CD4-positive, alpha-beta memory T cell (primary cell): ENCODE measurements at places on chromosomes 3 and 15. TPM values are rescaled to one million over a fixed set of nuclear protein-coding genes. Genes with fewer than 3 reads are reported as not detected.

- no peaks in the 10 kb centered on the region for H3K4me1 ChIP-seq
- no peak overlapping the region for H3K4me3 ChIP-seq
- H3K36me3 ChIP-seq = no peaks in the 10 kb centered on the region
- no peak overlapping the region for H3K27ac ChIP-seq
- DNase-seq = no peak
Observed at GRCh38 chr3:178236555-178237277, 299.5 kb upstream of the KCNMB2 start.

DNA sequence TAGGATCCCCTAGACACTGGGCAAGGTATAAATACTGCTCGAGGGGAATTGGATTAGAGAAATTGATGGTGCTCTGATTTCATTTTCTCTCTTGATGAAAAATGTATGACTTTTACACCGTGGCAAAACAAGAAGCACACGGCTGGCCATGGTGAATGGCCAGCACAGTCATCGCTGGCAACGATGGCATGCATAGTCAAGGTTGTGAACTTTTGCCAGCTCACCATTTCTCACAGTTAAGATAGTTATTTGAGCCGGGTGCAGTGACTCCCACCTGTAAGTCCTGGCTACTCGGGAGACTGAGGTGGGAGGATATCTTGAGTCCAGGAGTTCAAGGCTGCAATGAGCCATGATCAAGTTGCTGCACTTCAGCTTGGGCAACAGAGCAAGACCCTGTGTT is 95.4 kb downstream of the HMG20A start:
- no peak for DNase-seq
- no peaks in the 10 kb centered on the region for H3K4me1 ChIP-seq
- no peak overlapping the region for H3K27ac ChIP-seq
- H3K27me3 ChIP-seq = no peaks in the 10 kb centered on the region

- H3K27ac ChIP-seq = no peak overlapping the region
- H3K27me3 ChIP-seq = no peaks in the 10 kb centered on the region
- H3K4me3 ChIP-seq = no peak overlapping the region
- no peaks in the 10 kb centered on the region for H3K36me3 ChIP-seq
Observed at GRCh38 chr3:178545337-178545736, 9.1 kb downstream of the KCNMB2 start.

DNA sequence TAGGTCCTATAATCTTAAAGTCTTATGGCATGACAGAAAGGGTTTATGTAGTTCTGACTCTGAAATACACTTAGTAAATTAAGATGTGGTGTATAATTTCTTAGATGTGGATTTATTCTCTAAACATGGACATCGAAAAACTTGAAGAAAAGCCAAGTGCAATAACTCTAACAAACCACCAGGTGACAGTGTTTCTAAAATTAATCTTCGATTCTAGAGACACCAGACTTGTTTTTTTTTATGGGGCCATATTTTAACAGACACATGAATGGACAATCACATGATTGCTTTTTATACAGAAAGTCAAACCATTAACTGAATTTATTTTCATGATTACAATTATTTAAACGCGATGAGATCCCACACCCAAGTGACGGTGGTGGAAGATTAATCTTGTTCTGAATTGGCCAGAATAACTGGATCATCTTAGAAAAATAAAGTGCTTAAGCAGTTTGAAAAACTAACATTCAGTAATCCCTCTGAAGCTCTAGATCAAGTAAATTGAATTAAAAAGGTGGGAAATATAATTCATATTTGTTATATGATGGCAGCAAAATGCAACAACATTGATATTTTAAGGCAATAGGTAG is 305.1 kb downstream of the LSAMP start:
- no peaks in the 10 kb centered on the region for H3K36me3 ChIP-seq
- no peak overlapping the region for H3K27ac ChIP-seq
- DNase-seq = no peak
- no peaks in the 10 kb centered on the region for H3K4me1 ChIP-seq

DNA sequence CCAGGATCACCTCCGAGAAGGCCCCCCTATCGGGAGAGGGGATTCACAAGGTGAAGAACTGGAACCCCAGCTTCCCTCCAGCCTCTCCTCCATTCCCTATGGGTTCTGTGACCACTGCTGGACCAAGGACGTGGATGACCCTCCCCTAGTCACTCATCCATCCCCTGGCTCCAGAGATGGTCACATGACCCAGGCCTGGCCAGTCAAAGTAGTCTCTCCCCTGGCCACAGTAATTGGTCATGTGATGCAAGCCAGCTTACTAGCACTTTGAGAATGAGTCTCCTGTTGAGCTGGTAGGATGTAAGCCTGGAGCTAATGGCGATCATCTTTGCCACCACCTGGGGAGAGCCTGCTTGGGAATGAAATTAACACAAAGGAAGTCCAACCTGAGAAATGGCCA is 3.9 kb downstream of the CAMK1 start:
- no peak overlapping the region for H3K27ac ChIP-seq
- H3K36me3 ChIP-seq = no peaks in the 10 kb centered on the region
- no peaks in the 10 kb centered on the region for H3K27me3 ChIP-seq
- DNase-seq = no peak

DNA sequence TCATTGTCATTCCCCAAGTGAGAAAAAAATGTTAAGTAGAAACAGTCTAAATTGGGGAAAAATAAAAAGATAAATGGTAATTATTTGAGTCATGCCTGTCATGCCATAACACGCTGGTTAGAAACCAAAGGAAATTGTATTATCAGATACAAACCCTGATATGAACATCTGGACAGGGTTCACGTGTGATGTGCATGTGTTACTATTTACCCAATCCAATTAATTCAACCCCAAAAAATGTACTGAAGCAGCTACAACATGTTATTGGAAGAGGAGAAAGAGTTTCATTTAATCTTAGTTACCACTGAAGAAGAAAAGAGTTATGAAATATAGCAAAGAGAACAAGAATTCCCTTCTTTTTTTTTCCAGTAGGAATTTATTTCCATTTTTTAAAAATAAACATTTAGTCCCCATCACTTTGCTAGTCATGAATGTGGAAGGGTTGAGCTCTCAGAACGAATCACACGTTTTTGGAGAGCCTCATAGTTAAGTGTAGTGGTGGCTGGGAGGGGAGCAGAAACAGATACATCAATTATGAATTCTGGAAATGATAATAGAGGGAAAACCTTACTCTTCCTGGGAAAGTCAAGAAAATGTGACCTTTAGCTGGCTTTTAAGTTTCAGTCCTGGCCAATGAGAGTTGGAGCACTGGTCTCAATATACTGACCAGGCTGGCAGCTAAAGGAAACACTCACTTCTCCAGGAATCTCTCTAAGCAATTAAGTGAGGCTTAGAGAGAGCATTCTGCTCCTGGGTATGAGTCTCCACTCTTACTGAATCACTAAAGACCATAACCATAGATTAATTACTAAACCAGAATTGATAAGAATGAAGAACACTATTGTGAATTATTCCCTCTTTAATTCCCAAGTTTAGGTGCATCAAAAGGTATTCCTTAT is 796.5 kb downstream of the GRM7 start:
- H3K27ac ChIP-seq = no peak overlapping the region
- no peak for DNase-seq
- H3K36me3 ChIP-seq = no peaks in the 10 kb centered on the region
- no peak overlapping the region for H3K4me3 ChIP-seq
- H3K27me3 ChIP-seq = no peaks in the 10 kb centered on the region
- no peaks in the 10 kb centered on the region for H3K4me1 ChIP-seq

- DNase-seq = peak; percentile 37
- H3K27me3 ChIP-seq = no peaks in the 10 kb centered on the region
- H3K4me1 ChIP-seq = no peaks in the 10 kb centered on the region
- no peaks in the 10 kb centered on the region for H3K36me3 ChIP-seq
- no peak overlapping the region for H3K4me3 ChIP-seq
Observed at GRCh38 chr15:81480645-81481053, 106.6 kb upstream of the TMC3 start.

DNA sequence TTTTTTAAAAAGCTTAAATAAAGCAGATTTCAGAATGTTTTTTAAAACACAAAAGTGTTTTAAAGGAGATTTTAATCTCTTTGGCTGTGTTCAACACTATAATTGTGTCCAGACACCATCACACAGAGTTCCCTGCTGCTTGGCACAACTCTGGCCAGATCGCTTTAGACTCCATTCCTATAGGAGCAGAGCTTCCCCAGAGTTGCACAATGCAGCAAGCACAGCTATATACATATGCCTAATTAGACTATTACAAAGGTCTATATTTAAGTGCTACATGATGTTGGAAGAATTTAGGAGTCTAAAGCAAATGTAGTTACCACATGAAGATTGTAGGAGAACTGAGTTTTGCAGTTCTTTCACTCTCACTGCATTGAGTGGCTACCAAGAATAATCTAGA is 11.2 kb downstream of the SLC9A9 start:
- H3K4me1 ChIP-seq = peaks cover 22% of the 10 kb centered on the region

DNA sequence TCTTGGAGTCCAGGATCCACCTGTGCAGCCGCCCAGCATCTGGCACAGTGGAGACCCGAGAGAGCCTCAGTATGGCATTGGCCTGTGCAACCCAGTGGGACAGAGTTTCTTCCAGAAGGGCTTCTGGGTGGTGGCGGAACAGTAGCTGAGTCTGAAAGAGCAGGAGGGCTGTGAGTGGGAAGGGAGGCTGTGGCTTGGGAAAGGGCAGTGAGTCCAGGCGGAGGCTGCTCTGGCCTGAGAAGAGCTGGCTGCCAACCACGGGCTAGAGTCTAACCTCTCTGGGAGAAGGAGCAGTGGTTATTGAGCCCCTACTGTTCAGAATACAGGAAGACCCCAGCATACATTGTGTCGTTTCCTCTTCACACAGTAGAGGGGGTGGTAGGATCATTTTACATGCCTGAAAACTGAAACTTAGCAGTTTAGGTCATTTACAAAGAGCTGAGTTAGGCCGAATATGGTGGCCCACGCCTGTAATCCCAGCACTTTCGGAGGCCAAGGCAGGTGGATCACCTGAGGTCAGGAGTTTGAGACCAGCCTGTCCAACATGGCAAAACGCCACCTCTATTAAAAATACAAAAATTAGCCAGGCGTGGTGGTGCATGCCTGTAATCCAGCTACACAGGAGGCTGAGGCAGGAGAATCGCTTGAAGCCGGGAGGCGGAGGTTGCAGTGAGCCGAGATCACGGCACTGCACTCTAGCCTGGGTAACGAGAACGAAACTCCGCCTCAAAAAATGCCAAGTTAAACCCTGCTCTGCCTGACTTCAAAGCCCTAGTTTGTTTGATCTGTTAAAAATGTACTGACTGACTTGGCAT is 3.2 kb downstream of the AEN start:
- peak; percentile 78 for DNase-seq
- H3K36me3 ChIP-seq = peaks cover 16% of the 10 kb centered on the region
- no peaks in the 10 kb centered on the region for H3K27me3 ChIP-seq
- H3K4me1 ChIP-seq = peaks cover 80% of the 10 kb centered on the region

DNA sequence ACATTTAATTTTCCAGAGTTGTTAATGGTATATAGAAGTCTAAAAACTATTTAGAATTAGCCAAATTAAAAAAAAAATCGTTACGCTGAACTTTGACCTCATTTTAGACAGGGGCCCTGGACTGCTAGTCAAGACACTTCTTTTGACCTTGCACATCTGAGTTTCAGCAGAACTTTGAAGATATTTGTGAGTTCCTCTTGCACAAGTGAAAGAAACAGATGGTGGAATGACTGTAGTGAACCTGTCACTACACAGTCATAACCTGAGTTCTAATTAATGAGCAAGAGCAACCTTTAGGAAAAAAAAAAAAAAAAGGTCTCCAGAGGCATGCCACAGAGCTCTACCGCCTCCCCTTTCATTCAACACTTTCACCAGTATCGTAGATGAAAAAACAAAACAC is 5.3 kb downstream of the MYO5C start:
- H3K36me3 ChIP-seq = no peaks in the 10 kb centered on the region
- no peak overlapping the region for H3K27ac ChIP-seq
- H3K4me3 ChIP-seq = no peak overlapping the region
- H3K27me3 ChIP-seq = peaks cover 4% of the 10 kb centered on the region
- no peak for DNase-seq
- H3K4me1 ChIP-seq = peaks cover 7% of the 10 kb centered on the region

DNA sequence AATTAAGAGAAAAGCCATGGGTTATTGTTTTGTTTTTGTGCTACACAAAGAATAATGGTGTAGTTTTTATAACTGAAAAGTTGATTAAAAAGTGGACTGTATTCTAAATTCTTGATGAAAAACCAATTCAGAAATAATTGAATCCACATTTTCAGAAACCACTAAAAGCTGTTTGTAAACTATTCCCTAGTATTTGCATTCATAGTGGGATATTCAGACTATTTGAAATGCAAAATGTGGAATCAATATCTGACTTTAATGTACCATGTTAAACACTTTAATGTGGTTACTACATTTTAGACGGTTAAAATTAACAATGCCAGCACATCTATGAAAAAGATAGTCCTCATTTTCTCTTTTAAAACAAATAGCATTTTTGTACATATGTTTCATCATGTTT is 104.6 kb downstream of the ZIC4 start:
- no peak for DNase-seq
- H3K4me3 ChIP-seq = no peak overlapping the region
- no peaks in the 10 kb centered on the region for H3K27me3 ChIP-seq
- H3K4me1 ChIP-seq = no peaks in the 10 kb centered on the region
- H3K36me3 ChIP-seq = no peaks in the 10 kb centered on the region

- H3K27ac ChIP-seq = no peak overlapping the region
- H3K4me3 ChIP-seq = no peak overlapping the region
- H3K36me3 ChIP-seq = no peaks in the 10 kb centered on the region
- peaks cover 4% of the 10 kb centered on the region for H3K4me1 ChIP-seq
- peaks cover 11% of the 10 kb centered on the region for H3K27me3 ChIP-seq
- DNase-seq = peak; percentile 12
Observed at GRCh38 chr15:84079885-84080777, 155.4 kb upstream of the GOLGA6L4 start.

DNA sequence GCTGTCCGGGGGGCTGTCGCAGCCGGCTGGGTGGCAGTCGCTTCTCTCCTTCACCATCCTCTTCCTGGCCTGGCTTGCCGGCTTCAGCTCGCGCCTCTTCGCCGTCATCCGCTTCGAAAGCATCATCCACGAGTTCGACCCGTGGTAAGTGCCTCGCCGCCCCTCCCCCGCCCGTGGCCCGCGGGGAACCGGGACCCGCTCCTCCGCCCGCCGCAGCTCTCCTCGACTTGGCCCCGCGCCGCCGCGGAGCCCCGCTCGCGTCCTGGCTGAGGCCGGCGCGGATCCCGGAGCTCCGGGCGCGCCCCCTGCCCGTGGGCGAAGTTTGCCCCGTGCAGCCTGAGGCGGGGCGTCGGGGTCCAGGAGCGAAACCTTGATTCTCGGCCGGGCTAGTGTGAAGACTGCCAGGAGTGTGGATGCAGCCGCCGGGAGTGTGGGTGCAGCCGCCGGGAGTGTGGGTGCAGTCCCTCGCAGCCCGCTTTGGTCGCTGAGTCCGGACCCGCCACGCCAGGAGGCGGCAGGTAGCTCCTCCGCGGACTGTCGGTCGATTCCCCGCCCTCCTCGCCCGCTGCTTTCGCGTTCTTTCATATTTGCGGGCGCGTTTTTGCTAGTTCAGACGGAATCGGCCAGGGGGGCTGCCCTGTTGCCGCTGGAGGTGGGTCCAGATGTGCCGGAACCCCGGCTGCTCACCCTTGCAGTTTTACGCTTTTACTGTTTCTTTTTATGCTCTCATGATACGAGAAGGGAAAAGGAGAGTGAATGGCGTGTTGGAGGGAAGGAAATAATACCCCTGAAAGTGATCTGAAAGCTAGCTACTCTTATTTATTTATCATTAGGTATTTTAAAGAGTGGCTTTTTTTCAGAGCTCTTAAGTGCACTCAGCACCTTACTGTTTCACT is 692 bp downstream of the STT3B start:
- peaks cover 44% of the 10 kb centered on the region for H3K4me1 ChIP-seq
- peak overlapping the region; percentile 88 for H3K27ac ChIP-seq
- no peaks in the 10 kb centered on the region for H3K36me3 ChIP-seq
- peak; percentile 63 for DNase-seq
- H3K4me3 ChIP-seq = peak overlapping the region; percentile 84

PP2D1 gene
- not detected for total RNA-seq

EXD1 gene
- total RNA-seq = not detected

CERS3 gene
- total RNA-seq = 1.9 TPM

DTWD1 gene
- 29.9 TPM for total RNA-seq

CAPN3 gene
- 20.1 TPM for total RNA-seq

SCN11A gene
- total RNA-seq = 0.15 TPM
